Left lung (tissue), 14 donors: ENCODE measurements at places on chromosomes 7 and 10.

- DNase-seq = no peak
These were observed 181.1 kb upstream of the ASAH2 start for GRCh38 chr10:50432211-50433009.

GRCh38 chr10:78619115-78619851 lies 449.5 kb upstream of the ZMIZ1 start:
- no peak for DNase-seq

DNA sequence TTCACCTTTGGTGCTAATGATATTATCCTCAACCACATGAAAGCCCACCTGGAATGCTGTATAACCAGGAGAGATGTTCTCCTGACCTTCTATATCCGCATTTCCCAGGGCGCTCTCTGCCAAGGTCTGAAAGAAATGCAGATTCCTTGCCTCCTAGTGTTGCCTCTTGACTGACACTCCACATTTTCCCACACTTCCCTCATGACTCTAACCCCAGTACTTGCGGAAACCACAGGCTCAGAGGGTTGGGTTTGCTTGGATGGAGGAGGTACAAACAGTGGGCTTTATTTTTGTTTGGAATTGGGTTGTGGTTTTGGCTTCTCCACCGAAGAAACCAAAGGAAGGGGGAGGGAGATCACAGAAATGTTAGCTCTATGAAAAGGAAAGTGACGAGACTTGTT lies 222.9 kb upstream of the CELF2 start:
- DNase-seq = peak; percentile 53

DNA sequence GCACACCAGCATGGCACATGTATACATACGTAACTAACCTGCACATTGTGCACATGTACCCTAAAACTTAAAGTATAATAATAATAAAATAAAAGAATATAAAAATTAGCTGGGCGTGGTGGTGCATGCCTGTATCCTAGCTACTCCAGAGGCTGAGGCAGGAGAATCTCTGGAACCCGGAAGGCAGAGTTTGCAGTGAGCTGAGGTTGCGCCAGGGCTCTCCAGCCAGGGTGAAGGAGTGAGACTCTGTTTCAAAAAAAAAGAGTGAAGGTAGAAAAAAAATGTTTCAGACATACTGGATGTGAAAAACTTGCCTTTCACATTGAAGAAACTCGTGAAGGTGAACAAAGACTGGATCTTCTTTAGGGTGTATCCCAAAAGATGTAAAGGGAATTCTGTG lies 26.7 kb downstream of the TSPAN14 start:
- no peak for DNase-seq

GRCh38 chr7:128116740-128117139 lies 85.5 kb upstream of the LRRC4 start:
- DNase-seq = peak; percentile 56
